T-helper 17 cell (primary cell): ENCODE measurements at places on chromosomes 4 and X. TPM values are rescaled to one million over a fixed set of nuclear protein-coding genes. Genes with fewer than 3 reads are reported as not detected.

MAGEC3 gene
- not detected for total RNA-seq

CT45A2 gene
- not detected for total RNA-seq

HS6ST2 gene
- total RNA-seq, result not detected

XG gene
- total RNA-seq, result 0.34 TPM

TMPRSS11B gene
- not detected for total RNA-seq

ADH6 gene
- total RNA-seq, result not detected

- DNase-seq, result no peak
- H3K36me3 ChIP-seq, result peaks cover 9% of the 10 kb centered on the region
- peaks cover 6% of the 10 kb centered on the region for H3K4me1 ChIP-seq
- H3K27ac ChIP-seq, result peak overlapping the region; percentile 27
Observed at GRCh38 chr4:47856713-47857112, 18.8 kb upstream of the CORIN start.

DNA sequence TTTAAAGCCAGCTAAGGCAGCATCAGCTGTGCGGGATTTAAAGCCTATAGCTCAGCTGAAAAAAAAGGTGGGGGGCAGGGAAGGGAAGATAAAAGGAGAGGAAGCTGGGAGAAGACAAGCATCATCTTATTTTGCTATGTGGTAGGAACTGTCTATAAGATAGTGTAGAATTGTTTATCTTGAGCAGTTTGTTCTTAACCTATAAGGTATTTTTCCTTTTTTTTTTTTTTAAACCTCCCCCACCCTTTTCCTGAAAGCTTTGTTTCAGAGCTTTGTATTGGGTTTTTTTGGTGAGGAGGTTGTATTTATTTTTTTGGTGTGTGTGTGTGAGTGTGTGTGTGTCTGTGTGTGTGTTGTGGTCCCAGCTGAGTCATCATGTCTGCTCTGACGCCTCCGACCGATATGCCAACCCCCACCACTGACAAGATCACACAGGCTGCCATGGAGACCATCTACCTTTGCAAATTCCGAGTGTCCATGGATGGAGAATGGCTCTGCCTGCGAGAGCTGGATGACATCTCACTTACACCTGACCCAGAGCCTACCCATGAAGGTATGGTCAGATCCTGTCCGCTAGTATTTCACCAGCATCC is 531 bp downstream of the RUFY3 start:
- H3K4me3 ChIP-seq, result peak overlapping the region; percentile 41
- DNase-seq, result no peak
- H3K4me1 ChIP-seq, result peaks cover 9% of the 10 kb centered on the region

- H3K36me3 ChIP-seq, result no peaks in the 10 kb centered on the region
- H3K27ac ChIP-seq, result no peak overlapping the region
- no peak overlapping the region for H3K4me3 ChIP-seq
- no peaks in the 10 kb centered on the region for H3K27me3 ChIP-seq
- peaks cover 6% of the 10 kb centered on the region for H3K4me1 ChIP-seq
- DNase-seq, result no peak
Observed at GRCh38 chrX:81195259-81195658, 6.5 kb downstream of the HMGN5 start.

GRCh38 chrX:129606918-129607317 is 47.8 kb downstream of the APLN start:
- no peaks in the 10 kb centered on the region for H3K36me3 ChIP-seq
- no peaks in the 10 kb centered on the region for H3K27me3 ChIP-seq
- H3K4me3 ChIP-seq, result peak overlapping the region; percentile 67
- DNase-seq, result peak; percentile 27

- peaks cover 24% of the 10 kb centered on the region for H3K4me1 ChIP-seq
- no peaks in the 10 kb centered on the region for H3K27me3 ChIP-seq
- no peaks in the 10 kb centered on the region for H3K36me3 ChIP-seq
- H3K4me3 ChIP-seq, result peak overlapping the region; percentile 83
Observed at GRCh38 chrX:153981771-153982533, 9.4 kb downstream of the TMEM187 start.

DNA sequence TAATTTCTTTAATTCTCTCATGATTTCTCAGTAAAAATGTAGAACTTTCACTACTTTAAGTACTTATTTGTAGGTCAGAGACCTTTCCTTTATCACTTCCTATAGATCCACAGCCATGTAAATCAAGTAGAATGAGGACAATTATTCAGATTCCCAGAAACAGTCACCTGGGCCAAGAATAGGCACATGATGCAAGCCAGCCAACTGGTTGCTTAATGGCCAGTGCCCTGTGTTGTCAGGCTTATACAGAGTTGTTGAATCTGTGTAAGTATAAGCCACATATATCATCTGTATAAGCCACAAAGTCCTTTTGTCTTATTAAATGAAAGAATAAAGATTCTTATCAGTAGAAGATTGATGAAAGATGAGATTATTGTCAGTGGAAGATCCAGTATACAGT is 5.2 kb downstream of the BANK1 start:
- H3K27me3 ChIP-seq, result peaks cover 18% of the 10 kb centered on the region
- no peak overlapping the region for H3K27ac ChIP-seq
- DNase-seq, result no peak
- no peak overlapping the region for H3K4me3 ChIP-seq
- no peaks in the 10 kb centered on the region for H3K36me3 ChIP-seq

- no peaks in the 10 kb centered on the region for H3K27me3 ChIP-seq
- no peaks in the 10 kb centered on the region for H3K36me3 ChIP-seq
- H3K4me3 ChIP-seq, result no peak overlapping the region
- H3K4me1 ChIP-seq, result no peaks in the 10 kb centered on the region
Observed at GRCh38 chrX:2413969-2414368, 86.8 kb downstream of the DHRSX start.

DNA sequence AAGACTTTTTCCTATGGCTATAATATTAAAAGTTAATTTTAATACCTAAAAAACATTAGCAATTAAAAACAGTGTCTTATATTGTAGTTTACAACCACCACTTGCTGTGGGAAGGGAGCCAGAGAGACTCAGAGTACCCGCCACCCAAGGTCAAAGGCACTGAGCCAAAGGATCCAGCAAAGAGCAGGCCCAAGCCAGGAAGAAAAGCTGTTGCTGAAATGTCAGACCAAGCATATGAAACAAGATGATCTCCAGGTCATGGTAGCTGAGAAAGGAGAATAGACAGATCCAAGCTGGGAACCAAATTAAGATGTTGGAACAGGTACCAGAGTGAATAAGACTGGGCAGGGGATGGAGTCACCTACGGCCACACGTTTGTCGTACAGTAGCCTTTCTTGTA is 18.8 kb upstream of the ATOH1 start:
- H3K4me3 ChIP-seq, result no peak overlapping the region
- H3K4me1 ChIP-seq, result no peaks in the 10 kb centered on the region
- no peak for DNase-seq

DNA sequence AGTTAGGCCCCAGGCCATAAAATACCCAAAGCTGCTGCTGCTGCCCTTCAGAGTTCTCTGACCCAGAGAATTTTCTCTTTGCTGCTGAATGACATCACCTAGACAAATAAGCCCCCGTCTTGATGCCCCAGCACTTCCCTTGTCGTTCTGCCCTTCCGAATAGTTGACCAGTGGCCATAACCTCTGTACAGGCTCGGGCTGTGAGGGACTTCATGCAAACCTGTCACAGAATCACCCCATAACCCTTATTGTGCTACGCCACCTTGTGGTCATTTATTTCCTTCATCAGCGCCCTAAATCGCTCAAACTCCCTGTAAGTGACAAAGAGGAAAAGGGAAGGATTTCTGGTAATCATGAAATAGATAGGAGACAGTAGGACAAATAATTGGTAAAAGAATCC is 18.8 kb downstream of the SPACA5 start:
- peaks cover 11% of the 10 kb centered on the region for H3K4me1 ChIP-seq
- no peak overlapping the region for H3K4me3 ChIP-seq
- H3K36me3 ChIP-seq, result no peaks in the 10 kb centered on the region
- H3K27ac ChIP-seq, result no peak overlapping the region
- peak; percentile 30 for DNase-seq
- no peaks in the 10 kb centered on the region for H3K27me3 ChIP-seq

DNA sequence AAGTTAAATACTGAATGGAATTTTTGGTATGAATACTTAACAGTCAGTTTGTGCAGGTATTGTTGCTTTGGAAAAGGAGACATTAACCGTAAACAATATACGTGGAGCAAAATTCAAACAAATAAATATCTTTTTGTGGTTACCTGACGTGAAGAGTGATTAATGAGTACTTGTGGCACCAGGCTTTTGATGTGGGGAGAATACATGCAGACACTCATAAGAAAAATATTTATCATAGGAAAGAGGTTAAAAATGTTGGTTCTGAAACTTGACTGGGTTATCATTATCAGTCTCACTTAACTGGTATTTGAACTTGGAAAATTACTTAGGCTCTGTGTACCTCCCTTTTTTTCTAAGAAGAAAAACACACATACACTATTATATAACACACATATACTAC is 136.4 kb upstream of the NDST4 start:
- H3K27ac ChIP-seq, result no peak overlapping the region
- no peaks in the 10 kb centered on the region for H3K4me1 ChIP-seq
- no peaks in the 10 kb centered on the region for H3K27me3 ChIP-seq

GRCh38 chr4:187065806-187066205 is 342.1 kb upstream of the FAT1 start:
- no peak overlapping the region for H3K4me3 ChIP-seq
- H3K27me3 ChIP-seq, result no peaks in the 10 kb centered on the region
- H3K36me3 ChIP-seq, result no peaks in the 10 kb centered on the region
- no peaks in the 10 kb centered on the region for H3K4me1 ChIP-seq
- DNase-seq, result no peak

- peaks cover 36% of the 10 kb centered on the region for H3K4me1 ChIP-seq
- DNase-seq, result peak; percentile 7
- no peaks in the 10 kb centered on the region for H3K27me3 ChIP-seq
Observed at GRCh38 chrX:110310896-110311295, 7.0 kb downstream of the AMMECR1 start.

DNA sequence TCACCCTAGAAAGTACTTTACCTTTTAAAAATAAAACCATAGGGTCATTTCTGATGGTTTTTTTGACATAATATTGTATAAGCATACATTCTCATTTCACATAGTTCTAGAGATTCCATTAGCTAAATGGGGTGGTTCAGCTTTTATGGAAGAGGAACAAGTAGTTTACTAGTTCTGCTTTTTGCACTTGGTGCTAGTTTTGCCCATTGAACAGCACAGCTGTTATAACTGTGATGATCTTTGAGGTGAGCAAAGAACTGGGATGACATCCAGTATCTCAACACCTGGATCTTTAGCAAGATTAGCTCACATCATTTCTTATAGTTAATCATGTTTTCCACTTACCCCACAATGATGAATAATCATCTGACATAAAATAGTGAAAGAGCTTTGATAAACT is 40.9 kb downstream of the MOB1B start:
- H3K4me3 ChIP-seq, result no peak overlapping the region
- no peaks in the 10 kb centered on the region for H3K27me3 ChIP-seq
- H3K36me3 ChIP-seq, result no peaks in the 10 kb centered on the region
- peaks cover 9% of the 10 kb centered on the region for H3K4me1 ChIP-seq
- no peak overlapping the region for H3K27ac ChIP-seq
